Memory B cell (primary cell): ENCODE measurements at places on chromosomes 7 and 10.

DNA sequence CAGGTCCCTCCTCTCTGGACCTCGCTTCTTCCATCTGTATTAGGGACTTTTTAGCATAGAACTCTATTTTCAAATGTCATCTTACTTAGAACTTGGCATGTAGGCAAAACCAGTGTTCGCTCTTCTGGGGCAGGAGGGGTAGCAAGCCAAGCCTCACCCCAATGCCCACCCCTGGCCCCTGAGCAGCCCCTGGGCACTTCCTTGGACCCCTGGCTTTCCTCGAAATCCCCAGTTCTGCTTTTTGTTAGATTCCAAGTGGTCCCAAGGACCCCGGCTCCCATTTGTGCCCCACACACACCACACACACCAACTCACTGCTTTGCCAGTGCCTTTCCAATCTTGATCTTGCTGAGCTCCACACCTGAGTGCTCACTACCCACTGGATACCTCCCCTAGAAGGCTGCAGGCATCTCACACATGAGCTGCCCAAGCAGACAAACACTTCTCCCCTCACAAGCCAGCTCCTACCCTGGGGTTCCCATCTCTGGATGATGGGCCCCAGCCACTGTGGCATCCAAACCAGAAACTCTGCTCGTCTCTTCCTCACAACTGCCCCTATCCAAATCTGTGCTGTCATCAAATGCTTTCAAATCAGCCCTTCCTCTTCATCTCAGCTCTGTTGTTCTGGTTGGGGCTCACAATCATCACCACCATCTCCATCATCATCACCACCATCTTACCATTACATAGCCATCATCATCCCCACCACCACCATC lies 167.9 kb upstream of the ZMIZ1 start:
- DNase-seq: no peak

DNA sequence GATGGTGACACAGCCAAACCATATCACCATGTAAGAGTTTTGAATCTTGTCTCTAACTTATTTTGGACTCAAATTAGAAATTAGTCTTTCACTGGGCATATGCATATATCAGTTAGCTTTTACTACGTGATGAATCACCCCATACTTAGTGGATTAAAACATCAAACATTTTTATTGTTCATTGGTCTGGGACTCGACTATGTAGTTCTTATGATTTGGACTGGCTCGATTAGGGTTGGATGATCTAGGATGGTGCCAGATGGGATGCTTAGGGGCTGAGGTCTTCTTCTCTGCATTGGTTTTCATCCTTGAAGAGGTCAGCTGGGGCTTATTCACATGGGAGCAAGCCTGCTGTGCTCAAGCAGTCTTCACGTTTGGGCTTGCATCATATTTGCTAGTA lies 264.9 kb downstream of the EXOC4 start:
- DNase-seq: no peak

DNA sequence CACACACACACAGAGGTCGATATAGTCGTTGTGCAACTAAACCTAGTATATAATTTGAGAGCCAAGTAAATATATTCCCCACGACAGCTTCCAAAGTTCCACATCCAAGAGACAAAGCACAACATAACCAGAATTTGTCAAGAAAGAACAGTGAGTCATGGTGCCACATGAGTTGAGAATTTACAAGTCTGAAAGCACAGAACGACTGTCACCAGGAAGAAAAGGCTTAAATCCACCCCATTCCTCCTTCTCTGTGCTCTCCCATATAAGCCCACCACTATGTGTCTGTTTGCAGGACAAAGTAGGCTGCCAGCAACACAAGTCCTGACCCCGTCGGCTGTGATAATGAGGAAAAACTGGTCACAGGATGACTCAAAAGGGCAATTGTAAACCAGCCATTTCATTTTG lies 32.8 kb downstream of the GSAP start:
- DNase-seq: no peak

DNA sequence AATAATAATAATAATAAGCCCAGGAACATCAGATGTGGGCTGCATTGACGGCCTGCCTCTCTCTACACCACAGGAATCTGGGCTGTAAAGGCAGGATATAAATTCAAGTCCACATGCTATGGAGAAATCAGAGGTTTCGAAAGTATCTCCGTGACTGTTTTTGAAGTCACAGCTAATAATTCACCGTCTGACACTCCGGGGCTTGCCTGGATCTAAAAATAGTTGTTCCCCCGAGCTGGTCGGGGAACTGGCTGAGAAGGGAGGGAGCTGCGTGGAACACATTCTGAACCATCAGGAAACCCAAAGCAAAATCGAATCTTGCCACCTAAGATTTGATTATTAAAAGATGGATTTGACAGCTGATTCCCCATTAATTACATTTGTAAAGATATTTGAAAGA lies 35.4 kb downstream of the KLF6 start:
- DNase-seq: no peak

GRCh38 chr10:89371987-89372386 lies 5.9 kb upstream of the IFIT1B start:
- DNase-seq: no peak

DNA sequence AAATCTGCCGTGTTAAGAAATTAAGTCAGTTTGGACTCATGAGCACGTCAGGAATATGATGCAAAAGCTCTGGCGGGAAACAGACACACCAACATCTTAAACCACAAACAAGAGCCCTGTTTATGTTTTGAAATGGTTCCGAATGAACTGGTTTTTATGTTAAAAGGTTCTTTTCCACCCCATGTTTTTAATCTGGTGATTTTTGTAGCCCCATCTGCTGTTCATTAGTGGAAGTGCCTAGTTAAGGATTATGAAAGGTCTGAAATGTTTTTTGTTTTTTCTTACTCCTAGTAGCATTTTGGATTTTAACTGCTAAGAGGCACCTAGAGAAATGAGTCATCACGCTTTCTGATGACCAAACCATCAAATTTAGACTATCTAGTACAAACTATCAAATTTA lies 404.1 kb upstream of the MKI67 start:
- no peak for DNase-seq

GRCh38 chr10:110368002-110368401 lies 63.3 kb upstream of the SMNDC1 start:
- no peak for DNase-seq

- DNase-seq: no peak
Observed at GRCh38 chr10:110782616-110783015, 89.1 kb upstream of the PDCD4 start.

DNA sequence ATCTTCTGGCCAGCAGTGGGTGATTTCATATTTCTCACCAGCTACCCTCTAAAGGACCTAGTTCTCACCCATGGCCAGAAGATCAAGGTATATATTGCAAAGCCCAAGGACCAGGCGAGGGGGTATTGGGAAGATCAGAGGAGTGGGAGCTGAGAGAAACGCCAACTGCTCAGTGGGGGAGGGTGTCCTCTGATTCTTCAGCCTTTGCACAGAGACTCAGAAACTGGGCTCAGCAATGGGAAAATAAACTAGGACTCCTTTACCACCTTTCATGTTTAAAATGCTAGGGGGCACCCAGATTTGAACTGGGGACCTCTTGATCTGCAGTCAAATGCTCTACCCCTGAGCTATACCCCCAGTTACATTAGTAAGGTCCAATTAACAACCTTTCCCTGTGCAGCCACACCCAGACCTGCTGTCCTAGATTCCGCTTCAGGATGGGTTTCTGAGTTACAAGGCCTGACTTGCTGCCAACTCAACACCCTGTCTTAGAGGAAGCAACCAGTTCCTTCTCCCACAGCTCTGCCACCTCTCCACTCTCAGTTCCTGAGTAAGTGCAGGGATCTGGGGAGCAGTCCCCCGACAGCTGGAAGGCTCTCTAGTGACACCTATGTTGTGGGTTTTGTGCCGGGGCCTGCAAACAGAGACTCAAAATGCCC lies 93.5 kb downstream of the ZNF783 start:
- DNase-seq: no peak

GRCh38 chr7:33243319-33243881 lies 114.0 kb downstream of the BBS9 start:
- DNase-seq: no peak

DNA sequence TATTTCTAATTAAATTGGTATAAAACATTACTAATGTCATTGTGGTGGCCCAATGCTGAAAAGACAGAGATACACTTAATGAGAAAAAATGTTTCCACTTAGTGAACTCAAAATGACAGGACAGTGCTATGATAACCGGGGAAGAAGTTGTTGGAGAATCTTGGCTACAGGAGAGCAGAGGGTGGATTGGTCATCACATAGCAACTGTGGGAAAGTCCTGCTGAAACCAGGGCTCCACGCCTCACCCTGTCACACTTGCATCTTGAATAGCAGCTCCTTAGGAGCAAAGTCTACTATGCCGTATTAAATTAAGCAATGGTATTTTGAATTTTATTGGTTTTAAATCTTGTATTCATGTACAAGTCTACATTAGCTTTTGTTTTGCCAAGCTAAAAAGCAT lies 225.5 kb downstream of the KLF6 start:
- no peak for DNase-seq

- no peak for DNase-seq
Observed at GRCh38 chr7:151740081-151740851, 136.6 kb downstream of the PRKAG2 start.

DNA sequence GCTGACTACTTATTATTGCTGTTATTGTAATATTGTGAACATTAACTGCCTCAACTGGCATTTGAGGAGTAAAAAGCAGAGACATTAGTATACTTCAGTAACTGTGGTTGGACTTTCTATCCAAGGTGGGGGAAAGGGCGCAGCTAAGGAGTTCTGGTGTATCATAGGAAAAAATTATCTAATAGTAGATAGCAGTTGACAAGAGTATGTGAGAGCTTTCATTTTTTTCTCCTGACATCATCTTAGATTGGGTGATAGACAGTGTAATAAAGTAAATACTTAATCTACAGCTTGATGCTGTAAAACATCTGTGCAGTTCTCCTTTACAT lies 68.9 kb downstream of the PHTF2 start:
- DNase-seq: no peak
